ENCODE measurements at places on chromosomes 2 and 18.

DNA sequence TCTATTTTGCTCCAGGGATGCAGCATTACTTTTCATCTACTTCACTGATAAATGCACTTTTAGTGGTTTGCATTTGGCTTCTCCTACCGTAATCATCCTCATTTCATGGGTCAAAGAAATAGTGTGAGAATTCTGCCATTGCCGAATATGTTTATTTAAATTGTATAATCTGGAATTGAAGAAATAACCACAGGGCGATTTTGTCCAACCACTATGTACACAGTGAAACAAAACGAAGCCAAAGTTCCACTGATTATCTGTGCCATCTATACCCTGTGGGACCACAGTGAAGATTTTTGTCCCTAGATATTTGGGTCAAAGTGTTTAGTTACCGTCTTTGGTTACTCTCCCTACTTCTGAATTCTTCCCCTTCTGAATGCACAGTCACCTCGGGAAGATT is 888.6 kb upstream of the NRXN1 start:
- no peak for DNase-seq

- DNase-seq = no peak
Observed at GRCh38 chr2:201642579-201643215, 606 bp downstream of the TMEM237 start.

DNA sequence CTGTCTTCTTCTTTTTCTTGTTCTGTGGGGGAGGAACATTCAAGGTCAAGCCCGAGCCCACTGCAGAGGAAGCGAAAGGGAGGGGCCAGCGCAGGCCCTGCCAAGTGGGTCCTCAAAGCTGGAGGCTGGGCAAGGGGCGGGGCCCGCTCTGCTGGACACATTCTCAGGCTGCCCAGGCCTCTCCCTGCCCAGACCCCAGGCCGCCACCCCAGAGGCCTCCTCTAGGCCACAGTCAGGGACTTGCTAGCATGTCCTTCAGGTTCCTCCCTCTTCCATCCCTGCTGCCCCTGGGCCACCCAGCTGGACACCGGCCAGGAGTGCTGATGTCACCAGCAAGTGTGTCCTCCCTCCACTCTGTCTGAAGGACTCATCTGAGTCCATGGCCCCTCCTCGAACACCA is 44.1 kb downstream of the KIF1A start:
- DNase-seq = no peak

DNA sequence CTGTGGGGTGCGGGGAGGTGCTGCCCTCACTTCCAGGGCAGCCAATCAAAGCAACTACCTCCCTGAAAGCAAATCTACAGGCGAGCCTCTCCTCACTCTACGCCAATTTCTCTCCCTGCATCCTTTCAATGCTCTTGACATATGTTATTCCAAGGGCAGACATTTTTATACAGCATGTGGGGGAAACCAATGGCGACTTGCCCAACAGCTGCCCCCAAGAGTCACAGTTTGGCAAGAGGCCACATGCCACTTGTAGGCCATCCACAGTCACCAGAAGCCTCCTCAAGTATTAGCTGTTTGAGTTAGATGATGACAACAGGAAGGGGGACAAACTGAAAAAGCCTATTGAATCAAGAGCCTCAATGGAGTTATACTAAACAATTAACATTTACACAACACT is 114.6 kb downstream of the MYO5B start:
- no peak for DNase-seq

GRCh38 chr2:216949700-216950413 is 90.0 kb upstream of the TNP1 start:
- no peak for DNase-seq

DNA sequence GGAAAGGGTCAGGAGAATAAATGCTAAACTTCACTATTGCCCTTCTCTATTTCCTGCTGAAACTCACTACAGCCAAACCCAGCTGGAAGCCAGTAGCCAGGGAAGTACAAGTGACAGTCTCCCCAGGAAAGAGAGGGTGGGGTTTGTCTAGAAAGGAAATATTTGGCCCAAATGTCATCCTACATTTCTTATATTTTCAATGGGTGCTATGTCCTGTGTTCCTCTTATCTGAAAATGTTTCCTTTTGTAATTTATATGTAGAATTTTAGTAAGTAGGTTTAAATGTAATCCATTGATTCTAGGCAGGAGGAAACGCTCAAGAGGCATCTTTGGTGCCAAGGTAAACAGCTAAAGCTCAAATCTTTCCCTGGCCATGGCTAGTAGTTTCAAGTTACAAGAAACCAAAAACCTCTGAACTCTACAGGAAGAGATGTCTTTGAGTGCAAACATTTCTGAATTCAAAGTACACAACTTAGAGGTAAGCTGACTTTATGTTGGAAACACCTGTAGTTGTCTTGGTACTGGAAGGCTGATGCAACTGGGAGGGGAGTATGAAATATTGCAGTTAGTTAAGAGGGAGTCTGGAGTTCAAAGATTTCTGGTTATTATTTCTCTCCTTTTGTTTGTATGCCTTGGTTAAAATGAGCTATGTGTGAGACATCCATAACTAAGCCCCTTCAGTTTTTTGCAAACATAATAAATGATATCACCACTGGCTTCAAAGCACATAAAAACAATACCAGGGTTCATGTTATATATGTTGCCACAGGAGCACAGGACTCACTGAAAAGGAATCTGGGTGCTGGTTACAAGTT is 356.1 kb upstream of the ZC3H15 start:
- no peak for DNase-seq

- DNase-seq = no peak
Observed at GRCh38 chr2:33712674-33713073, 113.6 kb upstream of the FAM98A start.

GRCh38 chr2:8607606-8608005 is 74.2 kb upstream of the ID2 start:
- no peak for DNase-seq

- no peak for DNase-seq
Observed at GRCh38 chr18:7038330-7038851, 79.2 kb downstream of the LAMA1 start.

All from GF-D8 (cell line).